Stimulated activated CD4-positive, alpha-beta T cell treated with anti-CD3 and anti-CD28 coated beads, Interleukin-4, amount 100 ng/mL, for 1 hour (primary cell): ENCODE measurements at places on chromosomes 5 and 9.

DNA sequence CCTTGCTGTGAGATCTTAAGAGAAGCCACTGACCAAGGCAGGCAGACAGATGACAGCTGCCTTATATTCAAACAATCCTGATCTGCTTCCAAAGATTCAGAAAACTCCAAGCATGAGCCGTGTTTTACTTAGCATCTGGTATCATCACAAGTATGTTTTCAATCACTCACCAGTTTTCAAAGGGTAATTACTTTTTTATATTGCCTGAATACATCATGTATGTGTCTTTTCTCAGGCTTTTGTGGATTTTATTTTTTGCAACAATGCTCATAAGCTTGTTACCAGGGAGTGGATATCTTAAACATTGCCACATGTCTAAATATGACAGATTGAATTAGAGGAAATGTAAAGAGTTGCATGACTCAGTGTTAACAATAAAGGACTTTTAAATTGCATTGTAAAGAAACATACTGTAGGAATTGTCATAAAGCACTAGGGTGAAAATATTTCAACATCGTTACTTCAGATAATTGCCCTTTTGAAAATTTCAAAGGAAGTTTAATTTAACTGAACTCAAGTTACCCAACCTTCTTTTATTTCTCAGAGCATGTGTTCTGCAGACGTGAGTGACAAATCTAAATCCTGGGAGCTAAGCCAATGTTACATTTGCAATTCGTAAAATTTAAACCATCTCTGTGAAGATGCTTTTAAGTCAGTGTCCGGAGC lies 326.1 kb downstream of the PLK2 start:
- DNase-seq: no peak

- no peak for DNase-seq
Measured at GRCh38 chr9:15592317-15592716, 39.5 kb downstream of the CCDC171 start.

GRCh38 chr9:88980740-88981203 lies 10.5 kb upstream of the S1PR3 start:
- DNase-seq: no peak

DNA sequence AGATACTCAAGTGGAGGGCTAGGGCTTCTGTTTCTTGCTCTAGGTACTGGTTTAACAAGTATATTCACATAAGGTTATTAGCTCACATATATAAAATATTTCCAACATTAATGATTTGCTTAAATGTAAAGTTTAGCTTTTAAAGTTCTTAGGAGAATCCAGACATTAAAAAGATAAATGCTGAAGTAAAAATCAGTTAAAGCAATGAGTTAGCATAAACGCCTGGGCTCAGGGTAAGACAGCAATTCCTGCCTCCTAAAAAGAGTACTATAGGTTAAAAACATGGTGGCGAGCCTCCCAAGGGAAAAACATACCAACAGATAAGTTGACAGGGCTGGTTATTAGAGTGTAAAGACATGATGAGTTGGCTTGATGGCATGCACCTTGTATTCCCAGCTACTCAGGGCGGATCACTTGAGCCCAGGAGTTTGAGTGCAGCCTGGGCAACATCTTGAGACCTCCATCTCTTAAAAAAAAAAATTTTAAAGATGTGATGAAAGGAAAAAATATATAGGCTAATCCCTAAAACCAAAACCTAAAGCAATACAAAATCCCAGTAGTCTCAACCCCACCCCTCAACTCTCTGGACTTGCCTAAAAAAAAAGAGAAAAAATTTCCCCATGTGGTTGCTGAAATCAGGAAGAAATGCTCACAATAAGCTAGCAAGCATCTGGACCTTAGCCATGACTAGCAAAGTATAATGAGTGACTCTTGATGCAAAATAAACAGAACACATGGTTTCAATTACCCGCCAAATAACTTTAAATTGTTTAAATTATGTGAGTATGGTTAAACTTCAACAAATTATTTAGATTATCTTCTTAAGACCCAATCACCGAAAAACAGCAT lies 3.6 kb downstream of the GOLPH3 start:
- no peak for DNase-seq

- no peak for DNase-seq
Measured at GRCh38 chr5:79417495-79417894, 96.4 kb downstream of the HOMER1 start.

DNA sequence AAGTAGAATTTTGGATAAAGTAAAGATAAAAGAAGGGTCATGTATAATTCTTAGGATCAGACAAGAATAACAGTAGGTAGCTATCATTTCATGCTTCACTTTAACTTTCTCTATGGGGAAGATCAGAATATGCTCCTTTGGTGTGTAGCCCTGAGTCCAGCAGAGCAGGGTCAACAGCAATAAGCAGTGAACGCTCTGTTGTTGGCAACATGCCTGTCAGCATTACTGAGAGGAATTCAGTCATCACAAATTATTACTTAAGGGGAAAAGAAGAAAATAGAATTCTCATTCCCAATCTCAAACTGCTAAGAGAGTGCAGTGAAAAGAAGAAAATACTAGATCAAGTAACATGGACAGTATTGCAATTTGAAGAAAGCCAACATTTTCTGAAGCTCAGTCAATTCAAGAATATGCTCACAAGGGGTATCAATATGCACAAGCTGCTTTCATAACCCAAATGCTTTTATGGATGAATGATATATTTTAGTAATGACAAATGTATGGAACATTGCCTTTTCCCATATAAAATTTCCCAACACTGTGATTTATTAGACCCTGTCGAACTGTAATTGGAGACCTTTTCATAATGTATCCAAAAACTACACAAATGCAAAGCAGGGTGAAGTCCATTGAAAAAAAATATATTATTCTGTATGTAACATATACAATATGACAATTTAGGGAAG lies 1359.4 kb downstream of the EFNA5 start:
- DNase-seq: no peak

- DNase-seq: no peak
Measured at GRCh38 chr9:95124582-95125367, 192.7 kb downstream of the FANCC start.

- no peak for DNase-seq
Measured at GRCh38 chr5:32074401-32074800, 99.7 kb downstream of the GOLPH3 start.

GRCh38 chr5:167969998-167970397 lies 321.4 kb upstream of the WWC1 start:
- no peak for DNase-seq

GRCh38 chr9:37904445-37905130 lies 661 bp upstream of the SLC25A51 start:
- no peak for DNase-seq

DNA sequence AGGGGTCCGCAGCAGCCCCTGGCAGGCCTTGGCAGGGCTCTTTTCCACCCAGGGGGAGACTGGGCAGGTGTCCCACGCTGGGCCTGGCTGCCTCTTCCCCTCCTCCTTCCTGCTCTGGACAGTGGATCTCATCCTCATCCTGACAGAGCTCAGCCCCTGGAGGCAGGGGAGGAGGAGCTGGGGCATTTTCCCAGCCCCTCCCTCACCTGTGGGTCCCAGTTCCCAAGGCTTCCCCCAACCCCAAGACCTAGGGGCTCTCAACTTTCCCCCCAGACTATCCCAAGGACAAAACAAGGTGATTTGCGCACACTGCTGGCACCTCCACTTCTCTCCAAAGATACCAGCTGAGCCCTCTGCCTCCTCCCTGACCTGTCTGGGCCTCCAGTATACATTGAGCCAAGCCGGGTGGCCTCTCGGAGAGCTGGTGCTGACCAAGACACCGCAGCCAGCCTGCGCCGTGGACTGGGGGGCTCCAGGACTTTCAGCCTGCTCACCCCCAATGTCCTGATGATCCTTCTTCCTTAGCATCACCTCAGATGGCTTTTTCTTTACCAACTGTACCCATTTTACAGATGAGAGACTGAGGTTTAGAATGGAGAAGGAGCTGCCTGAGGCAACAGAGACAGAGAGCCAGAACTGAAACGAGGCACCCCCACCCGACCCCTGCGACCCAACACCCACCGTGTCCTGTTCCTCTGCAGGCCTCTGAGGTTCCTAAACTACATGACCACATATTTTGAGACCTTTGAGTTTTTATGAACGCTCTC lies 126.6 kb downstream of the BARX1 start:
- DNase-seq: no peak
